ENCODE measurements at places on chromosomes 11 and 22.

DNA sequence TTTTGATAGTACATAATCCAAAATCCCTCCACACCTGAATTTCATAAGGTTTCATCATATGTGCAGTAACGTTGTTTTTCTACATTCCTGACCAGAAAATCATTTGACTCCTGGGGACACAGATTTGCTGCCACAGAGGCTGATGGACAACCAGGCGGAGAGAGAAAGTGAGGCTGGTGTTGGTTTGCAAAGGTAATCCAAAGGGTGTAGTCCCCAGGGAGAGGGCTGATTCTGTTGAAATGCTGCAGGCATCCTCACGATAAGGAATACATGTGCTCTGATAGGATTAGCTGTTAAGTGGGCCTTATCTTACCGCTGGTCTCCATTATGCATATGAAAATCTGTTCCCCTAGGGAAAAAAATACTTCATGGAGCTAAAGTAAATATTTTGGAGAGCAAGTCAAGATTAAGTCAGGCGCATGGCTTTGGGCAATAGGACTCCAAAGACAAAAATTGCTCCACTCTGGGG, 8.1 kb downstream of the APOL6 start:
- no peak for DNase-seq

DNA sequence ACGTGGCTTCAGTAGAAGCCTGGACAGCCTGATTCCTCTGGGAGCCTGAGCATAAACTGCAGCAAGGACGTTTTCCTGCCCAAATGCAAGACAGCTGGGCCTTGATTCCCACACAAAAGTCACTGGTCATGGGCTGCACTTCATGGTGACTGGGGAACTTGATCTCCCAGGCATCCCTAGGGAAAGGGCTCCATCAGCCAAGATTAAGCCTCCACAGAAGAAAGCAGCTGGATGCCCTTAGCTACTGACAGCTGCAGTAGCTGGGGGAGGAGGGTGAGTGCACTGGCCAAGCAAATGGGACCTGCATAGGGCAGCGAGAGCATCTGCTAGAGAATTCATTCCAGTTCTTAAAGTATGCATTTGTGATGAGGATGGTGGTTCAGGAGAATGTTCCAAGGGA, 267.4 kb upstream of the ISX start:
- DNase-seq: no peak

GRCh38 chr11:106770489-106771085, 247.7 kb downstream of the GUCY1A2 start:
- DNase-seq: no peak

DNA sequence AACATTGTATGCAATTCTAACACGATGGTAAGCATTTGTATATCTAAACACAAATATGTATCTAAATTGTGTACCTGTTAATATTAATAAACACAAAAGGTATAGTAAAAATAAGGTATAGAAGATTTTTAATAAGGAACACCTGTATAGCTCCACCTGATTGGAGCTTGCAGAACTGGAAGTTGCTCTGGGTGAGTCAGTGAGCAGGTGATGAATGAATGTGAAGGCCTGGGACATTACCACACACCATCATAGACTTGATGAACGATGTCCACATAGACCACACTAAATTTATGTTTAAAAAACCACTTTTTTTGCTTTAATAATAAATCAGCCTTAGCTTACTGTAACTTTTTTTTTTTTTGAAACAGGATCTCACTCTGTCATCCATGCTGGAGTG, 97.6 kb upstream of the CLMP start:
- DNase-seq: no peak

GRCh38 chr22:43637275-43638260, 174.5 kb downstream of the EFCAB6 start:
- no peak for DNase-seq
